Activated T-helper 2 cell treated with anti-CD3 and anti-CD28 coated beads, Interferon-gamma antibody, Interleukin-2, Interleukin-4, amounts not matched to agents 10 μg/mL and 5 μg/mL and 100 μg/mL, durations not matched to agents 14 hours and 24 hours and 36 hours (primary cell): ENCODE measurements at places on chromosomes 5 and 9. TPM values are rescaled to one million over a fixed set of nuclear protein-coding genes. Genes with fewer than 3 reads are reported as not detected.

AGTPBP1 gene
- 26.5 and 28.1 TPM in 2 replicates for total RNA-seq

INSL4 gene
- not detected in 2 replicates for total RNA-seq

IFNA2 gene
- not detected in 2 replicates for total RNA-seq

BDP1 gene
- 36.1 and 36.9 TPM in 2 replicates for total RNA-seq

NPR2 gene
- 10.4 and 12.0 TPM in 2 replicates for total RNA-seq

LSM11 gene
- total RNA-seq: 8.7 and 8.9 TPM in 2 replicates

SHISAL2B gene
- not detected in 2 replicates for total RNA-seq

NSG2 gene
- total RNA-seq: not detected in 2 replicates
